HepG2 (cell line): ENCODE measurements at places on chromosomes 1 and 21. TPM values are rescaled to one million over a fixed set of nuclear protein-coding genes. Genes with fewer than 3 reads are reported as not detected.

DNA sequence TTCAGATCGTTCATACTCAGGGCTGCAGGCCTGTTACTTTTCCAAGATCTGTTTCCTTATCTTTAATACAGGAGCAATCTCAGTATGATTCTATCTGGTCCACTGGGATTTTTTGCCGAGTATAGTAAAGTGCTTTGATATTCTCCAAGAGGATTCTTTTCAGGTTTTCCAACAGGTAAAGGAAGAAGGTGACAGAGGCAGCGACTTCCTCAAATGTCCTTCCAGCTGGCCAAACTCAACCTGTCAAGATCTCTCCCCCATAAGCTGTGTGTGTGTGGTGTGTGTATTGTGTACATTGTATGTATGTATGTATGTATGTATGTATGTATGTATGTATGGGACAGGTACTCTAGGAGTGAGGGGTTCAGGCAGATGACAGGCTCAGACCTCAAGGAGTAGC lies 1.1 kb downstream of the AKR1A1 start:
- DNase-seq: no peak

DNA sequence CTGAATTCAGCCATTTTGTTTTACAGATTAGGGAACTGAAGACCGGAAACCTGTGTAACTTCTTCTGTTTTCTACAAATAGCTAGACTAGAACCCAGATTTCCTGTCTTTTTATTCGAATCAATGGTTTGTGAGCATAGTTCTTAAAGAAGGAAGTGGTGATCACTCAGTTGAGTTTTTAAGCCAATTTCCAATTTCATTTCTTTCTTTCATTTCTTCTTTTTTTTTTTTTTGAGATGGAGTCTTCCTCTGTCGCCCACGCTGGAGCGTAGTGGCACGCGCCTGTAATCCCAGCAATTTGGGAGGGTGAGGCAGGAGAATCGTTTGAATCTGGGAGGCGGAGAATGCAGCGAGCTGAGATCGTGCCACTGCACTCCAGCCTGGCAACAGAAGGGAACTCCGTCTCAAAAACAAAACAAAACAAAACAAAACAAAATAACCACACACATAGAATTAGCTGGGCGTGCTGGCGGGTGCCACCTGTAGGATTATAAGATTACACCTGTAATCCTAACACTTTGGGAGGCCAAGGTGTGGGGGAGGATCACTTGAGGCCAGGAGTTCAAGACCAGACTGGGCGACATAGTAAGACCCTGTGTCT lies 3.0 kb upstream of the MDM4 start:
- no peak for DNase-seq

DNA sequence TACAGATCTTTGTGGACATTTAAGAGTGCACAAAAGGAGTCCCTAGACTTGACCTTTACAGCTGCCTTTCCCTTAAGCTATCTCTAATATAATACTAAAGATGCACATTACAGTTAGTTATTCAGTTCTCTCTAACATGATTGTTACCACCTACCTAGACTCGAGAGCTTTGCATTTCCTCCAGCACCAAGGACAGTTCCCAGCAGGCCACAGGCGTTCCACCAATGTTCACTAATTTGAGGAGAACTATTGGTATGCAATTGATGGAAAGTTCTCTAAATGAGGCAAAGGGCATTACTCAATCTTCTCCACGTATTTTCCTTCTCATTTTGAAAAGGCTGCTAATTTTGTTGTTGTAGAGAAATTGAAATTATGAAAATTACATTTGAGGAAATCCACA lies 5.4 kb upstream of the NTNG1 start:
- peak; percentile 3 for DNase-seq

DNA sequence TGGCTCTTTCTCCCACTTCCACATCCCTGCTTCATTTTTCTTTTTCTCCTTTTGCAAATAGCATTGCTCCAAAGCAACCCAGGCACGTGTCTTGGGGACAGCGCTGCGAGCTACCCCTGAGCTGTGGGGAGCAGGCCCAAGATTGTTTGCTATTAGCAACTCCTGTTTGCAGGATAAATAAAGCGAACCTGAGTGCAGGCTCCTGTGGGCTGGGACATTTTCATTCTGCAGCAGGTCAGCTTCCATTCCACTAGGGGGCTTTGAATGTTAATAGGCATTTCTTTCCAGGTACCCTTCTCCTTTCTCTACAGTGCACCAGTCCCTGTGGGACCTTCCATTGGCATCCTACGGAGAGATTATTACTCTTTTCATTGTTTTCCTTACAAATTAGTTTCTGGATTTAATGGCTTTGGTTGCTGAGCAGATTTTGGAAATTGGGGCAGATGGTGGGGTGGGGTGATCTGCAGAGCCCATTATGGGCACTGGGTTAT lies 54.0 kb downstream of the OLFML3 start:
- peak; percentile 24 for DNase-seq

DNA sequence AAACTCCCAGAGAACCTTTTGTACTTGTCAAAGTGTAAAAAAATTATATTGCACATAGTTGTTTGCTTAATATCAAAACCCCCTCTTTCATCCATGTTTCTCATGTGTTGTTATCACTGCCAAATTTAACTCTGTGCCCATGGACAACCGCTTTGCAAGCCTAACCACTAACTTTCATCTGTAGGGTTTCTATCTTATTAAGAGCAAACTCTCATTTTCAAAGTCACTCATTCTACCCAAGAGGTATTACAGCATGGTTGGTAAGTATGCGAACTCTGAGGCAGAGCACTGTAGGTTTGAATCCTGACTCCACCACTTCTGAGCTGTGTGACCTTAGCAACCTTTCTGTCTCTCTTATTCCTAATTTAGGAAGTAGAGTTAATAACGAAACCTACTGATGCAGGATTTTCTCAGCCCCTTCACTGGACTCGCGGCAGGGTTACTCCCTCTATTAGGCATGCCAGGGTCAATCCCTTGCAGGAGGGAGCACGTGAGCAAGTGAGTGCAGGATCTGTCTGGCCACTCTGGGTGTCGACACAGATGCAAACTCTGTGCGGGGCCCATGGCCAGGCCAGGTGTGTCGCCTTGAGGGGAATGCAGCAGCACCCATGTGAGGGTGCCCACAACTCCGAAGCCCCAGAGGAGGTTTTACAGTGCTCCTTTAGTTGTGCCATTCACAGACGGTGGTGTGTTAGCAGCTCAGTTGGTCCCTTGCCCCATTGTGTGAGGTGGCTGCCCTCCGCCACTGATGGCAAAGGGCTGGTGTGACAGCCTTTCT lies 361.5 kb upstream of the ADGRL2 start:
- DNase-seq: no peak

The AUNIP gene
- 12.3 and 12.8 TPM in 2 replicates for total RNA-seq

The FOXD3 gene
- total RNA-seq: not detected in 2 replicates

- DNase-seq: no peak
Measured at GRCh38 chr1:202357506-202357905, 9.0 kb downstream of the PPP1R12B start.

The KRTAP10-12 gene
- total RNA-seq: not detected in 2 replicates

GRCh38 chr1:97500760-97501159 lies 420.1 kb downstream of the DPYD start:
- no peak for DNase-seq

- DNase-seq: no peak
Measured at GRCh38 chr1:9985001-9985400, 12.0 kb upstream of the RBP7 start.

GRCh38 chr1:203463469-203464062 lies 12.0 kb upstream of the PRELP start:
- no peak for DNase-seq

- no peak for DNase-seq
Measured at GRCh38 chr1:184555665-184556641, 169.1 kb downstream of the C1orf21 start.

DNA sequence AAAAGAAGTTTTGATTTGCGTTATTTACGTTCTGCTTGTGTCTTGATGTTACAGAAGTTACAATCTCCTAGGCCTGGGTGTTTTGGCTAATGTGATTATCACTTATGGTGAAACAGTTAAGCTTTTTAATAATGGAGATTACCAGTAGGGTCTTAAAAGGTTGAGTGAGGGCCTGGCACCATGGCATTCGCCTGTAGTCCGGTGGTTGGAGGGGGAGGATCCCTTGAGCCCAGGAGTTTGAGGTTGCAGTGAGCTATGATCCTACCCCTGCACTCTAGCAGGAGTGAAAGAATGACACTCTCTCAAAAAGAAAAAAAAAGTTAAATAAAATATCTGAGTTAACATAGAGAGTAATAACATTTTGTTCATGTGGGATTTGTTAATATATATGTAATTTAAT lies 8.8 kb upstream of the SPEN start:
- no peak for DNase-seq

GRCh38 chr1:206583707-206584648 lies 28.3 kb downstream of the EIF2D start:
- peak; percentile 55 for DNase-seq

GRCh38 chr1:235442788-235443429 lies 61.3 kb downstream of the B3GALNT2 start:
- no peak for DNase-seq

- DNase-seq: no peak
Measured at GRCh38 chr1:58233729-58234128, 312.8 kb downstream of the OMA1 start.

The ARHGAP29 gene
- 12.8 and 18.8 TPM in 2 replicates for total RNA-seq

GRCh38 chr1:188426561-188426960 lies 1597.8 kb downstream of the PLA2G4A start:
- no peak for DNase-seq

DNA sequence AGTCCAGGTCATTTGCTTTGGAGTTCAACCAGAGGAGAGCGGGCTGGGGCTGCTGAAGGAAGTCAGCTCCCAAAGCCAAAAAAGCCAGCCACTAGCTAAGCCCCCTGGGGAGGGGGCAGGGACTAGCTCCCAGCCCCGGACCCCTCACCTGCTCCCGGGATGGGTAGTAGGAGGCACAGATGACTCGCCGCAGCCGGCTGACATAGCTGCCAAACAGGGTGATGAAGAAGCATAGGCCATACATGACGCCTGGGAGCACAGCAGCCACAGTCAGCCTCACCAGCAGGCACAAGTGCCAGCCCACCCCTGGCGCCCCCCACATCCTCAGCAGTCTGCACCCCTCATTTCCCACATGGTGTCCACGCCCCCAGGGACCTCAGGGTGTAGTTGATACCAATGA lies 7.4 kb downstream of the DCST2 start:
- no peak for DNase-seq

The TESK2 gene
- total RNA-seq: 5.5 and 6.9 TPM in 2 replicates

The PADI3 gene
- not detected in 2 replicates for total RNA-seq

The TFF2 gene
- total RNA-seq: not detected in 2 replicates

DNA sequence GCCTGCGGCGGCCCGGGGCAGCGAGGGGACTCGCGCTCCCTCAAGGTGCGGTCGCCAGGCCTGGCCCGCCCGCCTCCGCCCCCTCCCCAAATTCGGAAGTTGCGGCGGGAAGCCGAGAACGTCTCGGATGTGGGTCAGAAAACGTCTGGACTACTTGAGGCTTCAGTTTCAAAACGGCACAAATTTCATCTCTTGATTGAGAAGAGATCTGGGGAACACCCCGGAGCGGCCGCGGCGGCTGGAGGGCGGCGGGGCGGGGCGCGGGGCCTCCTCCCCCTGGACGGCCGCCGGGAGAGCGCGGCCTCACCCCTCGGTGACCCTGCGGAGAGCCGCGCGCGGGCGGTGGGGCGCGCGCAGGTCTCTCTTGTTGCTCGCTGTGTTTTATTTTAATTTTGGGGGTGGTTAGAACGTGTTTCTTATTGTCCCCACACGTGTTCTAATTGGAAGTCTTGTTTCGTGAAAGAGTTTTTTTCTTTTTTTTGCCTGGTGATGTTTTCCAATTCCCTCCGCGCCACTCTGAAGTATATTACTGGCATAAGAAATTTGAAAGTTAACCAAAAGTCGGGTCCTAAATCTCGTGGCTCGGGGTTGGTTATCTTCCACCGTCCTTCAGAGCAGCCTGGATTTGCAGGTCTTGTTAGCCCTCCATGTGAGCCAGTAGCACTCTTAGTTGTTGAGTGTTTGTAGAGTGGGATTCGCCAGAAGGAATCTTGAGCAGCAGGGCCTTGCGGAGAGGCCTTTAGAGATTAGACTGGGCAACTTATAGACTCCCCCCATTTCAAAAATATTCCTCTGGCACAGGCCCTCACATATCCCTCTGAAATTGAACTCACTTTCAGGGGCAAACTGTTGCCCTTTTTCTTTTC lies 749 bp downstream of the PCBP3 start:
- no peak for DNase-seq

- DNase-seq: no peak
Measured at GRCh38 chr1:19345391-19345790, 33.3 kb downstream of the SLC66A1 start.

DNA sequence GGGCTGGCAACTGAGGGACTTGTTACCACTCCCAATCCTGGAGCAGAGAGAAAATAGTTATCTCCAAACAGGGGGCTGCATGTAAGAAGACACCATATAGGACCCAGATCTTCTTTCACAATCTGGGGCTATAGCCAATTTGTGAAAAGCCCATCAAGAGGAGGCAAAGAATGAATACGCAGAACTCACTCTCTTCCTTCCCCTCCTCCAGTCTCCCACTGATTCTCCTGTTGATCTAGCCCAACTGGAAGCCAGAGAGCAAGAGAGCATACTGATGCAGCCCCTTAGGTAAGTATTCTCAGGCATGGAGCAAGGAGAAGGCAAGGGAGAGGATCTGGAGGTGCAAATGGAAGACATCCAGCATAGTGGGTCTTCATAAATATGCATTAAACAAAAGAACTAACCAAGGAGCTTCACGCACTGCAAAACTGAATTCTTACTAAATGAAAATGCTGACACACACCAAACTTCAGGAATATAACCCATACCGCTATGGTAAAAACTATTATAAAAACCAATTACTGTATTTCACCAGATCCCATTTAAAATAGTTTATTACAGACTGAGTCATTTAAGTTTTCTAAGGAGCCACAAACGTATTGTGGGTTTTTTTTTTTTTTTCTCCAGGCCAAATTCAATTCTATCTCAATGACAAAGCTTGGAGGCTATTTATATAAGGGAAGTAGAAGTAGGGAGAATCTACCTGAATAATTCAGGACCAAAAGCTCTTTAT lies 15.5 kb upstream of the HMGB4 start:
- DNase-seq: no peak

DNA sequence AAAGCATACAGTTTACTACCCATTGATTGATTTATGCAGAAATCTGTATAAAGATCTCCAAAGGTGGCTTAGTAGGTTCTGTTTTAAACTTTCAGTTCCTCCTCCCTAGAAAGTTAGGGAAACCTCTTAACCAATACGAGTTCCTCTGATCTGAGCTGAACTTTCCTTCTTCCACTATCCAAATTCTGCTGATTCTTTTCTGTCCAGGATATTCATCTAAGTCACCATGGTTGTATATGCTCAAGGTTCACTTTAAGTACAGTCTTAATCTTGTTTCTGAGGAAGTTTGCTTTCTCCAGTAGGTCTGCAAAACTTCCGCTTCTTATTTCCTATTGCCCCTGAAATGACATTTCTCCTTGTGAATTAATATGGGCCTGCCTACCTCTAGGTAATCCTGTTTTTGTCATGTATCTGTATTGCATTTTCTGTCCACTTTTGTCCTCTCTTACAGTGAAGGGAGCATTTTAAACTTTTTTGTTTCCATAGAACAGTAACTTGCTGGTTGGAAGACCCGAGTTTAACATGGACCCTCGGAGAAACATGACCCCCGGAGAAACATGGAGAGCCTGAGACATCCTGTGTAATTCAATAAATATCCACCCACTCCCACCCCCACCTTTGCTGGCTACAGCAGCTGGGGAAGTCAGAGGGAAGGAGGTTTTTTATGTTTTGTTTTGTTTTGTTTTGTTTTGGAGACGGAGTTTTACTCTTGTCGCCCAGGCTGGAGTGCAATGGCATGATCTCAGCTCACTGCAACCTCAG lies 16.7 kb upstream of the TUT4 start:
- no peak for DNase-seq
